NCI-H460 (cell line): ENCODE measurements at places on chromosomes 7 and 10. TPM values are rescaled to one million over a fixed set of nuclear protein-coding genes. Genes with fewer than 3 reads are reported as not detected.
A peak's percentile ranks its signal among the peaks of the same experiment; 100 is the strongest.

- DNase-seq, result peak; percentile 45
Measured at GRCh38 chr10:15585303-15585715, 134.4 kb downstream of the ITGA8 start.

FAM180A gene
- not detected in 2 replicates for total RNA-seq

DNA sequence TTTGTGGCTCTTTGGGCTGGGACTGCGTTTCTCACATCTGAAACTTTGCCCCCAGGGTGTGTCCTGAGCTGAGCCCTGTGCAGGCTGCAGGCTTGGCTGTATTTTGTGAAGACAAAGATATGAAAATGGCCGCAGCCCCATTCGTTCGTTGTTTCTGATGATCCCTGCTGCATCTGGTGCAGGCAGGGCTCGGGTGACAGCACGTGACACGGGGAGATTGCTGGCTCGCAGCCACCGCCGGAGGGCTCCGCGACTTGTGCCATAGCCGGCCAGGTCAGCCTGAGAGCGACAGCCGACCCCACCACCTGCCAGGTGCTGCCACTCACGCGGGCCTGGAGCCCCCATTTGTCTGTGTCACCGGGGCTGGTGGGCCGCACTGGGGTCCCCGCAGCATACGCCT lies 81.3 kb downstream of the ZRANB1 start:
- no peak for DNase-seq

EPHB4 gene
- 45.3 and 49.1 TPM in 2 replicates for total RNA-seq

- no peak for DNase-seq
Measured at GRCh38 chr7:30514177-30514576, 9.5 kb upstream of the GGCT start.

DNA sequence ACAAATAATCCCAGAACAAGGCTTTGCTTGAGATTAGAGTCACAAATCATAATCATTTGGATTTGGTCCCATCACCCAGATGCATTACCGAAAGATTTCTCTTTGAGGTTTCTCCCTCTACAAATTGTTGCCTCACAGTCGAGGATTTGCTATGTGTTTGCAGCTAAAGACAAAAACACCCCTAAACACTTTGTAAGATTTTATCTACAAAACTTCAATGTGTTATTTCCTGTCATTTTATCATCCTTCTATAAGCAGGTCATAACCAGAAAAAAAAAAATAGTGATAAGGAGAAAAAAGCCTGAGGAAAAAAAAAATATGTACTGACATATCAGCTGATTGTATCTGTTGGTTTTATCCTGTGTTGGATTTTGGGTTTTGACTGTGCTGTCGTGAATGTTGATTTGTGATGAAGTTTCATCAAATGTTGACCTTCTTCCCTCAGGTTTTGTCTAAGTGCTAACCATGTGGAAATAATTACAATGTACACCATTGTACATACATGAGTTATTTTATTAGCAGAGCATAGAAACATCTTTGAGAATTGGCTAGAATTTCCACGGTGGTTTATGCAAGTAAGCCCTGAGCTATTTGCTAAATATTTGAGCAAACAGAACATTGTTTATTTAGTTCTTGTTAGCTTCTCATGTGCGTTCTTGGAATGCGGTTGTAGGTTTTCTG lies 274.4 kb downstream of the NEBL start:
- no peak for DNase-seq

ZNF365 gene
- total RNA-seq, result 3.3 and 4.2 TPM in 2 replicates

GRCh38 chr10:44278837-44279324 lies 106.0 kb downstream of the CXCL12 start:
- no peak for DNase-seq

DNA sequence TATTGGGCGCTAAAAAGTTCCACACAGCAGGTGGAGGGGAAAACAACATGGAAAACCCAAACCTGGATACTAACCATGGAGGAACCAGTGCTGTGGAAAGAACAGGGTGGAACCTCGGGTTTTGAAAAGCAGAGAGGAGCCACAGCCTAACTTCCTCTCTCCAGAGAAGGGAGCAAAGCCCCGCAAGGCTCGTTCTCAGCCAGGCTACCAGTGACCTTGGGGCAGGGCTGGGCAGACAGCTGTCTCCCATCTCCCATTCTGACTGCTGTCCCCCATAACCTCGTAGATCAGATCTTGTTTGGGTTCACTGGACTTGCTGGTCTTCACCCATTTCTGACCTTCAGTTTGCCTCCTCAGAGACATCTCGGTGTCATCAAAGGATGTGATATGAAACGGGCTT lies 47.5 kb upstream of the FGFR2 start:
- no peak for DNase-seq

- DNase-seq, result no peak
Measured at GRCh38 chr7:138245682-138246081, 169.4 kb downstream of the AKR1D1 start.

DNA sequence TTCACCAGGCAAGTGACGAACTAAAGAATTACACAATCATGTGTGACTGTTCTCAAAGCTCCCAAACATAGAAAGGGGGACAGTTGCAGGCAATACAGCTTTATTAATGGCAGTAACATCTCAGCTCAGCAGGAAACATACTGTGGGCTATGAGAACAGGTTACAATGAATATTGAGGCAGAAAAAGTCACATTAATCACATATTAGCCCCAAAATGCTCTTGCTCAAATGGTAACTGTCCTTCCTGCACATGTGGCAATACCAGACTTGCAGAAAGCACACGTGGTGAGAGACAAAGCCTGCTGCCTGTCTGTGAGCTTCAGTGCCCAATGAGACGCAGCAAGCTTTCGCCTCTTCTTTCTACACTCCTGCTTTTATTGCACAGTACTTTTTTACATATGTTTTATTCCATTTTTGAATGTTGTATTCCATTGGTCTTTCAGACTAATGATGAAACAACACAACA lies 104.9 kb upstream of the ACBD5 start:
- DNase-seq, result no peak

GRCh38 chr10:124129471-124129870 lies 36.1 kb upstream of the CHST15 start:
- no peak for DNase-seq

DNA sequence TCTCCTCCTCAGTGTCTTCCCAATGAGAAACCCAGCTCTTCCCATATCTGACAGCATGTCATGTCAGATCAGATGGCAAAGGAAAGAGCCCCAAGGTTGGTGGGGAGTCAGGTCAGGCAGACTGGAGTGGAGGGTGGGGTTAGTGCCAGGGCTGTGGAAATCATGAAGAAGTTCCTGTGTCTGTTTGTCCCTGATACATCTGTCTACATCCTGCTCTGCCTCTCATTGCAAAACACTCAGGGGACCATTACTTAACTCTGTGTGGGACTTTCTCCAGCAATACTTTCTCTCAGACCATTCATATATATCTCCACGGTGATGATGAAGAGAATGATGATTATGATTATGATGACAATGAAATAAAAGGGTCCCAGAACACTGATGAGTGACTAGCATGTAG lies 3.3 kb downstream of the PRRT4 start:
- DNase-seq, result no peak
